NCI-H1092 treated with DMSO at 0.1 percent for 48 hours (cell line): ENCODE measurements at places on chromosomes 7 and 10.

- no peak for DNase-seq
These were observed 139.2 kb downstream of the ETV1 start for GRCh38 chr7:13850185-13850752.

DNA sequence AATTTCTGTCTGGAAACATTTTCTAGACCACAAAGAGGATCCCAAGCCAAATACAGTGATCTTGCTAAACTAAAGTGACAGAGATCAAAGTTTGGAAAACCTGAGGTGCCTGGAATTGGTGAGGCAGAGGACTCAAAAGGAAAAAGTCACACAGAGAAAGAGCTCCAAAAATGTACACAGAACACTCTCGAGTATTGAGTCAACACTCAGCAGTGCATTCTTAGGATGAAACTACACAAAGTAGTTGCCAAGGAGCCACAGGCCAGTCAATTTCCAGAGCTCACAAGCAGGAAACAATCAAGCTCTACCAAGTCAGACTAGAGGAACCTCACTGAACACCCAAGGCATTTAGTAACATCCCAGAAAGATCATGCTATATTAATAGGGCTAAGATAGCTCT is 61.3 kb downstream of the MICU1 start:
- DNase-seq: no peak

- DNase-seq: no peak
These were observed 2.7 kb downstream of the UPP1 start for GRCh38 chr7:48091506-48092433.

DNA sequence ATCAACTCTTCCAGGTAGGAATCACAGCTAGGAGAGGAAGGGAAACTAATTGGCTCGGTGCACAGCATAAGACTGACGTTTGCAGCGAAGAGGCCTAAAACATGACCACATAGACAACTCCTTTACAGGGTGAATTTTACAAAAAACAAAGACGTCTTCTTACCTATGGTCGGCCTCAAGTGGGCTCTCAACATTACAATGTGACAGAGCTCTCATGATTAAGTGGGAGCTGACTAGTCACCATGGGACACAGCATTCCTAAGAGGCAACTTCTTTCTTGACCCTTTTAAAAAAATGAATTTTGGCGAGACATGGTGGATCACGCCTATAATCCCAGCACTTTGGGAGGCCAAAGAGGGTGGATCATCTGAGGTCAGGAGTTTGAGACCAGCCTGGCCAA is 4.6 kb downstream of the PDIA4 start:
- DNase-seq: no peak

GRCh38 chr10:114956466-114956865 is 18.5 kb downstream of the TRUB1 start:
- DNase-seq: no peak

DNA sequence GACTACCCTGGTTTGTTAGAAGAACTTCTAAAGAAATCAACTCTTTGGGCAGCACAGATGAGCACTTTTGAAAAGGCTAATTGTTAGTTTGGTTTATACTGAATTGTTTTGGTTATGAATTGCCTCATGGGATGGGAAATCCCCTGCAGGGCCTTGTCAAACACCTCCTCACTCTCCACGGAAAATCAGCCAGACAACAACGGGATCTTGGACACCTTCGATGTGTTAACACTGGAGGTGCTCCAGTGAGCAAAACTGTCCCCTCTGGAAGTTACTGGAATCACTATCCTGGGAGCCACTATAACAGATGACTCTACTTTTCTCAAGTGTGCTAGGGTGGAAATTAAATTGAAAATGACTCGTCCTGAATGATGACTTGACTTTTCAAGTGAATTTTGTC is 38.7 kb downstream of the CDK6 start:
- DNase-seq: no peak

DNA sequence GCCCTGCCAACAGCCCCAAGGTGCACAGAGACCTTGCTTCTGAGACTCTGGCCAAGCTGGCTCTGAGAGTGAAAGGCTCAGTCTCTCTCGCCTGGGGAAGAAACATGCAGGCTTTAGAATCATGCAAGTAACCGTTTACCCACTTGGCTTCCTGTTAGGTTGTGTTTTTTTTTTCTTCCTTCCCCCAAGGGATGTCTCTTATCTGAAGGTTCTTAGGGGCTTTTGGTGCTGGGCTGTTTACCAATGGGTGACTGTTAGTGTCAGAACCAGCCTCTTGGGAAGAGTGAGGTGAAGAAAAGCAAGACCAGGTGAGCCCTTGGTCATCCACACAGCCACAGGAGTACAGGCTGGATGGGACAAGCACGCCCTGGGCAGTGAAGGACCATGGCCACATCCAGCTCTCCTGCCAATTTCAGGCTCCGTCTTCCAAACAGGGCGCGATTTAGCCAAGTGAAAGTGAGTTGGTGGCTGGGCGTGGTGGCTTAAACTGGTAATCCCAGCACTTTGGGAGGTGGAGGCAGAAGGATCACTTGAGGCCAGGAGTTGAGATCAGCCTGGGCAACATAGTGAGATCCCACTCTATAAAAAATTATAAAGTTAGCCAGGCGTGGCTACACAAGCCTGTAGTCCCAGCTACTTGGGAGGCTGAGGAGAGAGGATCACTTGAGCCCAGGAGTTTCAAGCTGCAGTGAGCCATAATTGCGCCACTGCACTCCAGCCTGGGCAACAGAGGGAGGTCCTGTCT is 76.3 kb upstream of the CUX1 start:
- no peak for DNase-seq

GRCh38 chr7:84354866-84355265 is 160.3 kb upstream of the SEMA3A start:
- no peak for DNase-seq

GRCh38 chr10:5862360-5862961 is 27.2 kb downstream of the ANKRD16 start:
- no peak for DNase-seq

DNA sequence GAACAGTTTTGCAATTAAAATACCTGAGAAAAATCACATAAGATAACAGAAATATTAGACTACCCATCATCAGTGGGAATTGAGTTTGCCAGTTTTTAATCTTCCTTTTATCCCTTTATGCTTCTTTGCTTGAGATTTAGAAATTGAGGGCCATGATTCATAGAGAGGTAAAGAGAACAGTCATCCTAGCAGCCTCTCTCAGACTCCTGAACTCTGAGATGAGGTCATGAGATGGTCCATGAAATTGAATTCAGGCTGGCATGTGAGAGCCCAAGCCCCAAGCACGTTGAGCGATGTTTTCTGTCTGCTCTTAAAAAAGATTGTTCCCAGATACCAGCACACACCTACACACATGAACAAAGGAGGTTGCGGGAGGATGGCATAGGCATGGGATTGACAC is 91.1 kb downstream of the CREB5 start:
- DNase-seq: no peak

DNA sequence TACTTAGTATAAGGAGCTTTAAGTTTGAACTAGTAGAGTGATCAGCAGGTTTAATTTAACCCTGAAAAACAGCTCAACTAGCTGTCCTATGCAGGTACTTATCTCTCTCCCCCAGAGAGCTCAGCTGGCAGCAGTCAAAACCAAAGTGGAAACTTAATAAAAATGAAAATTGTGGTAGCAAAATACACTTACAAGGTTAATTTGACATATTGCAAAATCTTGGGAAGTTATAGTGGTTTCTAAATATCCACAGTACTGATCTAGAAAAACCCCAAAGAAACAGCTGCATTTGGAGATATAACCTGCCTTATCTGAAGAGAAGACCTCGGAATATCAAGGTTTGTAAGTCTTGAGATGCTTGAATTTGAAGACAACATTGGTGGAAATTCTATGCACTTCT is 269.2 kb downstream of the RNLS start:
- DNase-seq: no peak

DNA sequence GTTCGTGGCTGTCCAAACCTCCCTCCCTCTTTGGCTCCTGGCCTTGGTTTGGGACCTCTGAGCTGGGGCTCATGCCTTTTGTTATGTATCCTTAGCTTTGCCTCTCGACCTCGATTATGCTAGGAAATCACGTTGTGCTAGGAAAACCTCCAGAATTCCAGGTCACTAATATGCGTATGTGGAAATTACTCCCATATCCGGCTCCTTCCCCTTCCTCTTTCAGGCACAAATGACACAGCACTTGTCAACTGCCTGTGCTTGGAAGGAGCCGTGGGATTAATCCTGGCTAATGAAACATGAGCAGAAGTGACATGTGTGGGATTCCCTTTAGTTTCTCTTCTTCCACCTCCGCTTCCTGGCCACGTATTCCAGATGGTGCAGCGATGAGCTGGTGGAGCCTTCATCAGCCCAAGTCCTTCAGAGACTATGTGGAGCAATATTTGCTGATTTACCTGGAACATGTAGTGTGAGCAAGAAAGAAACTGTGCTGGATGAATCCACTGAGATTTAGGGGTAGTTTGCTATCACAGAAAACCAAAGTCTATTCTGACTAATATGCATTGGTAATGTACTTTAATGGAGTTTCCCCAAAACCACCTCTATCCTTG is 149.2 kb downstream of the REEP3 start:
- no peak for DNase-seq

- DNase-seq: no peak
These were observed 21.4 kb downstream of the POT1 start for GRCh38 chr7:124908259-124908658.

DNA sequence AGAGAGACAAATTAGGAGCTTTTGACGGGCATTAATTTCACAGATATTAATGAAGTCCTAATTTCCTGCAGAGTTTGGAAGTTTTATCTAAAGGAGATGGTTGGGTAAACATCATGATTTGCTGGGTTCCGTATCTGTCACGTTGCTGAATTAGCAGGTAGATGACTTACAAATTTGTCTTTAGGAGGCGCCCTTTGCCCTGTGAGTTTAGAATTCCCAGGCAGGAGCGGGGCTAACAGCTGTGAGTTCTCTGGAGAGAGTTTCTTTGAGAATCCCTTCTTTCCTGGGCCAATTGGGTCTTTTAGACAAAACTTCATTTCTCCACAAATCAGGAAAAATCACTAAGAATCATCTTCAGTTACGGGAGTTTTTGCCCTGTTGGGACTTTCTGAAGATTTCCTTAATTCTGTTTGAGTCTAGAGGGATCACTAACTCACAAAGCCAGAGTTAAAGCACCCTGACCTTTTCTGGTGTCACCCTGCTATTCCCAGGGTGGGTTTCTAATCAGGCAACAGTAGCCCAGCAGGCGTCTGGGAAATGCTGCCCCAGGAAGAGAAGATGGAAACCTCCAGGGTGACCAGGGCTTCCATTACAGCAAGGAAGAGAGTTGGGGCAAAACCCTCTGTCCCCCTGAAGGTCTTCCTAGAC is 63.7 kb downstream of the PRKCQ start:
- no peak for DNase-seq

GRCh38 chr7:102273749-102274712 is 12.6 kb upstream of the SH2B2 start:
- no peak for DNase-seq

GRCh38 chr7:15085366-15085765 is 182.8 kb upstream of the DGKB start:
- no peak for DNase-seq

DNA sequence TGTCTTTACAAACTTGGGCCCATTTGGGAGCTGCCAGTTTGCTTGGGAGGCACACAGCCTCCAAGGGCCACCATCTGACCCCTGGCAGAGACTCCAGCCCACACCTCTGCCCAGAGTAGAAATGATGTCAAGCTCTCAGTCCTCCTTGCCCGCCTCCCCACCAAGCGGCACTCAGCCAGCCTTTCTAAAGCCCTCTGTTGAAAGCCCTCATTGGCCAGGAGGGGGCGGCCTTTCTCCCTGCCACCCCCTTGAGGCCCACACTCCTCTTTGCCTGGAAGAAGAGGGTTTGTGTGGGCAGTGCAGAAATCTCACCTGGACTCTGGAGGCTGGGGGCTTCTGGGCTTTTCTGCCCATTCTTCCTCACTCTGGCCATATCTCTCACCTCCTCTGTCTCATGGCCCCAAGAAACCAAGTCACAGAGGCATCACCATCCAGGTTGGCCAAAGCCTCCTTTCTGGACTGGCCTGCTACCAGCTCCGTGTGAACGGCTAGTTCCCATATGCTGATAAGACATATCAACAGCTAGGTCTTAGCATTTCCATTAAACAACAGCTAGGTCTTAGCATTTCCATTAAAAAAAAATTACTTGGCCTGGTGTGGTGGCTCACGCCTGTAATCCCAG is 36.1 kb downstream of the UBTD1 start:
- no peak for DNase-seq
